RPMI7951 (cell line): ENCODE measurements at places on chromosomes 12 and 14. TPM values are rescaled to one million over a fixed set of nuclear protein-coding genes. Genes with fewer than 3 reads are reported as not detected.

DNA sequence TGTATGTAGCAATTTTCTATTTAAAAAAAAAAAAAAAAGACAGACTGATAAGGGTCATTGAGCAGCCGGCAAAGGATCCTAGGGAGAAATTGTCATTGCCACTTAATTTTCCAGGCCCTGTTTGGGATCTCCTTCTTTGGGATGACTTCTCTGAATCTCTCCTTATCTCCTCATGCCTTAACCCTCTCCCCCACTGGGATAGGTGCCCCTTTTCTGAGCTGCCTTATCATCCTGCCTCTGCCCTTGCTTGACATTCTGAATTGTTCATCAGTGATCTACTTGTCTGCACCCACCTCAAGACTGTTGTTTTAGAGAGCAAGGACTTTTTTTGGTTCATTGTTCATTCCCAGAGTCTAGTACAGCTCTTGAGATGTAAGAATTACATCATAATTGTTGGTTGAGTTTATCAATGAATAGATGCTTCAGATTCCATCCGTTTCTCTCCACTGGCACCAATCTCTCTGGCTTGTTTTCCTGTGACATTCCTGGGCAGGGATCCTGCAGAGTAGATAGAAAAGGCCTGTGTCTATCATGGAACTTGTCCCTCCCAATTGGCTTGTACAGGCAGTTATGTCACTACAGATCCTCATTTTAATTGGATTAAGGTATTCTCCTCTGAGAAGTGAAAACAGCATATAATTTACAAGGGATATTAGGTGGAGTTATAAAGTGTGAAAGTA, 42.6 kb downstream of the SOCS2 start:
- no peak for DNase-seq

CELA1 gene
- 0.10 TPM in 1 of 2 replicates, not detected in the other for total RNA-seq

- DNase-seq = no peak
Measured at GRCh38 chr14:52227619-52228222, 39.8 kb upstream of the PTGDR start.

GRCh38 chr12:57476993-57477709, 2.5 kb downstream of the ARHGAP9 start:
- DNase-seq = no peak

GRCh38 chr12:124094733-124095132, 121.7 kb downstream of the ZNF664 start:
- DNase-seq = no peak

CLEC2A gene
- total RNA-seq = not detected in 2 replicates

GRCh38 chr12:25254271-25254880, 3.6 kb upstream of the KRAS start:
- peak; percentile 23 for DNase-seq

- DNase-seq = no peak
Measured at GRCh38 chr14:89736881-89737280, 217.6 kb downstream of the EFCAB11 start.

POLE2 gene
- total RNA-seq = 55.1 and 56.2 TPM in 2 replicates

DNA sequence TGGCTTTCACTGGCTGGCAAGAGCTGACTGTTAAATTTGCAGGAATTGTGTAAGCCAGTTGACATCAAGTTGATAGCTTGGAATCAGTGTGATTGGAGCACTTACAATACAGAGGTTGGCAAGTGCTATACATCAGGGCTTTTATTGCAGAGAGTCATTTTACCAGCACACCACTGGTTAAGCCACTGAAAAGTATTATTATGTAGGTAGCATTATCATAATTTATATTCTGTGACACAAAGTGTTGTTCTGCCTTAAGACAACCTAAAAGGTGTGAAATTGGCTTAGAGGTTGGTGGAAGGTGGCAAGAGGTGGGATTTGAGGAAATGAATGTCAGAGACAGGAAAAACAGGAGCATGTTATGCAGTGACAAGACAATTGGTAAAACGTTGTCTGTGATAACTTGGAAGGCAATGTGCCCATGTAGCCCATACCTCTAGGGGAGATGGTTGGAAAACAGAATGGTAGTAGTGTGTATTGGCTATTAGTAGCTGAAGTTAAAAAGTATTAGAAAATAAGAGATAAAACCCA, 172.9 kb upstream of the PRICKLE1 start:
- DNase-seq = no peak

SSPN gene
- 13.2 and 14.0 TPM in 2 replicates for total RNA-seq

DNA sequence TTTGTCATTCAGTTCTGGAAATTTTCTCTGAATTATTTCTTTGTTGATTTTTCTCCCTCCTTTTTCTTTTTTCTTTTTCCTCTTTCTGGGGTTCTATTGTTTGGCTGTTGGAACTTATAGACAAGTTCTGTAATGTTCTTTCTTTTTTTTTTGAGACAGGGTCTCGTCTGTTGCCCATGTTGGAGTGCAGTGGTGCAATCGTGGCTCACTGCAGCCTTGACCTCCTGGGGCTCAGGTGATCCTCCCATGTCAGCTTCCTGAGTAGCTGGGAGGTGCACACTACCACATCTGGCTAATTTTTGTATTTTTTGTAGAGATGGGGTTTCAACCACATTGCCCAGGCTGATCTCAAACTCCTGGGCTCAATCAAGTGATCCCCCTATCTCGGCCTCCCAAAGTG, 30.1 kb upstream of the TBC1D30 start:
- DNase-seq = no peak

SLC35F4 gene
- not detected in 2 replicates for total RNA-seq

CLEC12A gene
- not detected in 2 replicates for total RNA-seq

GRCh38 chr12:94208622-94208966, 60.2 kb downstream of the PLXNC1 start:
- no peak for DNase-seq

DNA sequence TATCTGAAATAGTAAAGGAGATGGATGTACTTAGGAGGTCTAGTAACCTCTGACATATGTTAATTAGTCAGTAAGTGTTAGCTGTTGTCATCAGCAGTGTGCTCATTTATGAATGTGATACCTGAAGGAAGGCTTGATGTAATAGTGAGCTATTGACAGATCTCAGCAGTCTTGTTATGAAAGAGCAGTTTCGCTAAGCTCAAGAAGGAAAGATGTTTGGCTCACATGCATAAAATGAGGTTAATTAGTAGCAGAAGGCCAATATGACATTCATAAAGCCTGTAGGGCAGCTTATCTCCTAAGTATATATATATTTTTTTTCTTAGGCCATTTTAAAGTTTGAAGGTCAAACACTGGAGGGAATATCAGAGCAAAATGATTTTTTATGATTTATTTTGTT, 2.8 kb downstream of the FAM234B start:
- no peak for DNase-seq

- DNase-seq = no peak
Measured at GRCh38 chr12:8504351-8504750, 9.0 kb upstream of the CLEC4D start.

DNA sequence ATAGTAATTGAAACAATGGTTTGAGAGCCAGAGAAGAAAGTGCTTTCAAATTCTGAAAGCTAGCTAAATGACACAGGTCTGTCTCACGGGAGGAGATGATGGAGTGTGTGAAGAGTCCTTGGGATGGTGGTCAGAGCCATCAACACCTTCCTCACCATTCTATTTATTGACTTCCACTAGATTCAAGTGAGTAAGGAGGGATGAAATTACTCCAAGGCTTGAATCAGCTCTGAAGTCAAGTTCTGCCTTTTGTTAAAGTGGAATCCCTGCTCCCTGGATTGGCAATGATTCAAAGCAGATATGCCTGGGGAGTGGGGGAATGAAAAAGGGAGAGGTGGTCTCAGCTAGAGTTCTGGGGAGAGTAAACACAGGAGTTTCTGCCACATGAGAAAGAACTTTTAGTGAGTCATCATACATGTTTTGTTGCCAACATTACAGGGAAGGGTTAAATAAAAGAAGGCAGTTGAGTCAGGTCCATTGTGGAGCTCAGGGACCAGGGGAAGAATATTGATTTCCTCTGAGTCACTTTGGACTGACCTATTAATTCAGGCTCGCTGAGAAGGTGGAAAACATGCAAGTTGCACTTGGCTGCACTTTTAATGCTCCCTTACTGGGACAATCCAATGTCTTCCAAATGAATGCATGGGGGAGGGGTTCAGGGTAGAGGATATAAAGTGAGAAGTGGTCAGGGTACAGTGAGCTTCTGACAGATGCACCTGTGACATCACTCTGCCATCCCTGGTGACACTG, 142.7 kb downstream of the TBX5 start:
- no peak for DNase-seq

SLC15A4 gene
- total RNA-seq = 22.2 and 23.2 TPM in 2 replicates
